ENCODE measurements at places on chromosomes 6 and 20.

GRCh38 chr6:158024566-158025297, 43.1 kb downstream of the SYNJ2 start:
- no peak for DNase-seq

- no peak for DNase-seq
These were observed 120.7 kb upstream of the CLDN20 start for GRCh38 chr6:155143029-155143577.

DNA sequence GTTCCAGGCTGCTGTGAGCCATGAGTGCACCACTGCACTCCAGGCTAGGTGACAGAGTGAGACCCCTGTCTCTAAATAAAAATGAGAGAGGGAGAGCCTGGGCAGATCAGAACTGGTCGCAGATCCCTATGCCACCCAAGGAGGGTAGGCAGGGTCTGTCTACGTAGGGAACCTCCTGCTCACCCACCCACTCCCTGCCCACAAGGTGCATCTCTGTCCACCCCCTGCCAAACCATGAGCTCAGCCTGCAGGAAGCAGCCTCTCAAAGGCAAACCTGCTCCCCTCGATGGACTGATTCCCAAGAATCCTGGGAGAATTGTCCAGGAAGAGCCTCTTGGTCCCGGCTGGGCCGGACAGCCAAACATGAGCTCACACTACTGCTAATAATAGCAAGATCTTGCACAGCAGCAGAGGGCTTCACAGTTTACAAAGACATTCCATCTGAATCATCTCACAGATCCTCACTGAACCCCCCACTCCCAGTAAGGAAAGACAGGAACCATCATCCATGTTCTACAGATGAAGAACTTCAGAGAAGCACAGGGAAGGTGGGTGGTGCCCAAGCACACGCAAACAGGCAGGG, 27.8 kb upstream of the TLDC2 start:
- peak; percentile 76 for DNase-seq

DNA sequence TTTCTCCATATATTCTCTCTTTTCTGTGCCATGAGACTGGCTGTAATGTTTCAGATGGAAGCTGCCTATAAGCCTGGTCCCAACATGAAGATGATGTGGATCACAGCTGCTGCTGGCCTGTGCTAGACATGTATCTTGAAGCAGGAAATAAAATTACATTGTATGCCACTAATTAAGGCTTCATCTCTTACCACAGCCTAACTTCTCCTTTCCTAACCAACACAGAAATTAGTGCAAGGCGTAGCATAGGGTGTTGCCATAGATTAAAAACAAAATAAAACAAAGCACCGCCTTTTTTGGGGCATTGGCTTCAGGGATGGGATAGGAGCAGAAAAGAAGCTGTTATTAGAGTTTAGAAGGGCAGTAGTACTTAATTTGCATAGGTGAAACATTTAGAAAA, 4.7 kb upstream of the SLC17A4 start:
- no peak for DNase-seq

DNA sequence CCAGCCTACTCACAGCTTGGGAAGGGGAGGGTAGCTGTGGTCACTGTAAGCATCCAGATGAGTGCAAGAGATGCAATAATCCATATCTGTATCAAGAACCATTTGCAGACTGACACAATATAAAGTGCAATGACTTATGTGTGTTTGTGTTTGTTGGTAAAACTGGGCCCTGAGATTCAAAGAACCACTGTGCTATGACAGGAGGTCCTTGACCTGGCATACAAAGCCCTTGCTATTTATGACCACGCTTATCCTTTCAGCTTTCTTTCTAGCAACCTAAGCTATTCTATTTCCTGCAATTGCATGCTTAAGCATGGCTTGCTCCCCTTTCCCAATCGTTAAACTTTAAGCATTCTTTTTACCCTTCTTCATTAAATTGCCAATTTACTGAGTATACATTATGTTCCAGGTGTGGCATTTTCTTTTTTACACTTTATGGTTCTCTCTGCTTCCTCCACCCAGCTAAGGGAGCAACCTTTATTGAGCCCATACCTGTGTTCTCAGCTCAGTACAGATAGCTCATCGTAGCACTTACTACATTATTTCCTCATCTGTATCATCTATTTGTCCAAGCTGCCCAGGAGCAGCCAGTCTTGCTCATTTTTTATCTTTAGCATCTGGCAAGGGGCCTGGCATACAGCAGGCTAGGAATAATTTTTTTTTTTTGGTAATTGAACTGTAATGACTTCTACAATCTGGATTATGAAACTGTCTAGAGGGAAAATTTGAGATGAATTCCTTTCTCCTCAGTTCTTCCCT, 3.5 kb downstream of the MCUR1 start:
- DNase-seq = no peak

GRCh38 chr6:106098383-106099234, 12.5 kb downstream of the PRDM1 start:
- DNase-seq = no peak

- DNase-seq = no peak
These were observed 100.0 kb upstream of the TAB2 start for GRCh38 chr6:149217466-149217888.

DNA sequence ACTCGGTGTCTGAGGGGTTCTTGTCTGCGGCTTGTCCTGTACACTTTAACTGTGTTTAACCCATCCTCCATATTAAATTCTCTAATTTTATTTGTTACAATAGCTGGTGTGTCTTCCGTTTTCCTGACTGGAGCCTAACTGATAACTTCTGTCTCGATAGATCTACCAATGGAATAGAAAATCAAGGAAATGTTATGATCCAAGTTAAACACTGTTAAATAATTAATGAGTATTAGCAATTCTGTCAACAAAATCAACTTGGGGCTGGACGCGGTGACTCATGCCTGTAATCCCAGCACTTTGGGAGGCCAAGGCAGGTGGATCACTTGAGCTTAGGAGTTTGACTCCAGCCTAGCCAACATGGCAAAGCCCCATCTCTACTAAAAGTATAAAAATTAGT, 81.7 kb downstream of the DNAH8 start:
- DNase-seq = no peak

DNA sequence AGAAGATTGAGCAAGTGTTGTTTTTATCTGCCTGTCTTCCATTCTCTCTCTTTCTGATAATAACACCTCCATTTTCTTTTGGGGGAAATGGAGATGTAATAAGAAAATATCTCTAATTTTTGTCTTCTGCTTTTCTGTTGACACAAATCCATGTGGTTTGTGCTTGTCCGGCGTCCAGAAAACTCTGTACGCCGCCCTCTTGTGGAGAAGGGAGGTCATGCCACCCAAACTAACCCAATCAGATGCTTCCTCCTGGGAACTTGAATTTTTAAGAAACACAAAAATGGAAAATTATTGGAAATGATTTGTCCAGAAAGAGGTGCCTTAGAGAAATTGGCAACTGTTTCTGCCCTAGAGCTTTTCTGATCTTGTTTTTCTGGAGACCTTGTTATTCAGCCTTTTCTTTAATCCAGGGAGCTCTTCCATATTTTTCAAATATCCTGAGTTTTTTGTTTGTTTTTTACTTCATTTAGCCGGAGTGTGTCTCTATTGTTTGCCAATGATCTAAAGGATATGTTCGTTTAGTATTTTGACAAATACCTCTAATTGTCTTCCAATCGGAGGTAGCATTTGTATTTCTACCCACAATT, 17.8 kb upstream of the FNDC1 start:
- DNase-seq = peak; percentile 26

DNA sequence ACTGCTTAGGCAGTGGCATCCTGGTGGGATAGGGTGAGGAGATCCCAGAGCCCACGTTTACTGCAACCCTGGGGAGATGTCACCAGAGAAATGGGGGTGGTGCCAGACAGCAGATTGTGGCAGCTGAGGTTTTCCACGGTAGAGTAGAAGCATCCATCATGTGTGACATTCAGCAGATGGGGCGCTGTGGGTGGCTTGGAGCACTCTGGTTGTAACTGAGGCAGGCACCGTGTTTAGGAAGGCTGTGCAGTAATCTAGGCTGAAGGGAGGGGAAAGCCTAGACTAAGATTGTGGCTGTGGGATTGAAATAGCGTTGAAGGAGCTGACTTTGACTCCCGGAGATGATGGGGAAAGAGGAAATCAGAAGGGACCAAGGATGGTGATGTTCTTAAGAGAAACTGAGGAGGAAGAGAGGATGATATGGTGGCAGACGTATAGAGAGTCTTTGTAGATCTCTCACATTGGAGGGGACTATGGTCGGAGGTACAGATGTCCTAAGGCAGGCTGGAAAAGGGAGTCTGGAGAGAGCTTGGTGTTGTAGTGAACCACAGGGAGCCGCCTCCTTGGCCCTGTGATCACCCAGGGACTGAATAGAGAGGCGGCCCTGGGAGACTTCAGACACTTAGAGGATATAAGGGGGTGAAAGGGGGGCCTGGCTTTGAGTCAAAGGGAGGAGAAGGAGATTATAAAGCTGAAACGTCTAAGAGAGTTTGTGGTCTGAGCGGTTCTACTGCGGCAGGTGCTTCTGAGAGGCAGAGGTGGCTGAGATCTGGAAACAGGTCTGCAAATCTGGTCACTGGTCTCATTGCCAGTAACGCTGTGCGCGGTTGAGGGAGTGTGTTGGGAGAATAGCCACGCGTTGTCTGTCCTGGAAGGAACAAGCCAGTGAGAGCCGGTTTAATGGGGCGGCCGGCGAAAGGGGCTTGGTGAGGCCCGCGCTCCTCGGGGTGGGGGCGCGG, 792 bp upstream of the MICA start:
- DNase-seq = no peak

- peak; percentile 12 for DNase-seq
These were observed 39.1 kb downstream of the EPB41L2 start for GRCh38 chr6:131023834-131024504.

GRCh38 chr20:57437672-57438330, 46.6 kb downstream of the RBM38 start:
- DNase-seq = no peak

- no peak for DNase-seq
These were observed 43.8 kb downstream of the CEP57L1 start for GRCh38 chr6:109139109-109139508.

GRCh38 chr6:79149884-79150283, 71.8 kb upstream of the PHIP start:
- no peak for DNase-seq

DNA sequence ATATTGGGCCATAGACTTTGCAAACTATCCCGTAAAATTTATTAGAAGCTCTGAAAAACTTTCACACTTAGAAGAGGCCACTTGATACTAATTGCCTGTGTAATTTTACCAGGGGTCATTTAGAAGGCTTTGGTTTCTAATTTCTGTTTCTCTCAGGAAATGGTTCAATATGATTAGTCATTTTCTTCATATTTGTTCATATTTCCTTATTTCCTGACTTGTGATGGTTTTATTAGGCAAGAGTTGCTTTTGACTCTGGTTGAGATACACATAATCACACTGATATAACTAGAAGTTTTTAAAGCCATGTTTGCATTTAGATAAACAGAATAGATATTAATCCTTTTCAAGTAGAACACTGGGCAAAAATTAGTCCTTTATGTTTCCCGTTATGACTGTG, 11.8 kb upstream of the HBS1L start:
- DNase-seq = no peak

DNA sequence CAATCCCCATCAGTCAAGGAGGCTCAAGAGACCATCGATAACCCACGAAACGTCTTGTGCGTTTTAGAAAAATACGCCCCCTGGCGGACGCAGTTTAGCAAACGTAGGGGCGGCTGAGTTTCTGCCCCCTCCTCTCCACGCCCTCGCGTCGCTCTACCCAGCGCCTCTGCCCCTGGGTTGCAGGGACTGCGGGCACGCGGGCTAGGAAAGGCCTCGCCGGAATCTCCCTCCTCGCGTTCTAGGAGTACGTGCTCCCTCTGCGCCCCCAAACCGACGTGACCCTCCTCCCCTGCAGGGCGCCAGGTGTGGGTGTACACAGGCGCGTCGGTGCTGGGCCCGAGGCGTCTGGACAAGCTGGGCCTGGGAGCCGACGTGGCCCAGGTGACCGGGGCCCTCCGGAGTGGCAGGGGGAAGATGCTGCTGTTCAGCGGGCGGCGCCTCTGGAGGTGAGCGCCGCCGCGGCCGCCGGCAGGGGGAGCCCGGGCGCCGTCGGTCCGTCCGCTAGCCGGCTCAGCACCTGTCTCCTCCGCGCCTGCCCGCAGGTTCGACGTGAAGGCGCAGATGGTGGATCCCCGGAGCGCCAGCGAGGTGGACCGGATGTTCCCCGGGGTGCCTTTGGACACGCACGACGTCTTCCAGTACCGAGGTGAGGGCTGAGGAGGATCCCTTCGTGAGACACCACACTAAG, 5.3 kb downstream of the MMP9 start:
- DNase-seq = peak; percentile 90

- no peak for DNase-seq
These were observed 181.2 kb downstream of the FOXA2 start for GRCh38 chr20:22403022-22403631.

DNA sequence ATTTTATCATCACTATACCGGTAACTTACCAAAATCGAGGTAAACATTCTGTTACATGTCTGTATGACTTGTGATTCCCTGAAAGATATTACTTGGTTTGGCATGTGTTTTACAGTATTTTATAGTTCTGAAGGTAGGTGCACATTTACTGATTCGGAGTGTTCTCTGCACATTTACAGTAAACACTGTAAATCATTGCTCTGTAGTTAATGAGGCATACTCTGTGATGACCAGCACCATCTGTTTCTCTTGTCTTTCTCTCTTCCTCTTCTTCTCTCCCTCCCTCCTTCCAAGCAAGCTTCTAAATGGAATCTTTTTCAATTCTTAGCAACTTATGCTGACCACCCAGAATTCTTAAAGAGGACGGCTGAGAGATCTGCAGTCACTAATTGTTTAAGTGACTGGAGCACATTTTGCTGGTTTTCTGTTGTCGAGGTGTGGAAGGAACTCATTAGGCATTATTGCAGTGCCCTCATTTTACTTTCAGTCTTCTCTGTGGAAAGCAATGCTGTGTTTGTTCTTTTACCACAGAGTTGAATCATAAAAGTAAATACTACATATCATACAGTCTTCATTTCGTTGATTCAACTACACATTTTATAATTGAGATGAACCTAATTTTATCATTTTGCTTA, 126.5 kb downstream of the UTRN start:
- no peak for DNase-seq

DNA sequence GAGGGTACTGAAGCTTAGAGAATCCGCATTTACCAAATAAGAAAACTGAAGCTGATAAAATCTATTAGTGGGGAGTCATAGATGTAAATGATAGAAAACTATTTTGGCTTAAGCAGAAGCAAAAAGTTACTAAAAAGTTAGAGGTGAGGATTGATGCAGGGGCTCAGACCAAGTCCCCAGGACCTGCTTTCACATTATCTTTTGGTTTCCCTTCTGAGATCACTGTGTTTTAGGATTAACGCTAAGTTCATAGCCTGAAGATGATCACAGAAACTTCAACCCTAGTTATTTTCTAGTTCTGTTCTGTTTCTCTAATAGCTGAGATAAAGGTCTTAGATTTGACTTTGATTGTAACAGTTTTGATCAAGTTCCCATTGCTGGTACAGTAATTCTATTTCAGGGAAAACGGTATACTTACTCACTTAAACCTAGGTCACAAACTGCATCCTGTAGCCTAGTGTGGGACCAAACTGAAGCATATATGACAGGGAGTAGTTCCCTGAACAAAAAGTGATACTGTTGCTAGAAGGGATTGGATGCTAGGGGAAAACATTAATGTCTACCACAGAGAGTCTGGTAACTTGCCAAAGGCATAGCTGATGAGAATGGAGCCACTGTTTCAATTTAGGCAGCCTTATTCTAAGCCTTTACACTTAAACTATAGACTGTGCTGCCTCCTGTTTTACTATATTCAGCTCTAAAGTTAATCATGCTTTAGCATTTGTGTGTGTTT, 13.1 kb downstream of the CYB5R4 start:
- no peak for DNase-seq

GRCh38 chr6:44679438-44680201, 292.1 kb downstream of the CDC5L start:
- DNase-seq = no peak

- no peak for DNase-seq
These were observed 68.9 kb downstream of the CYP39A1 start for GRCh38 chr6:46583721-46584120.

Data from HTR-8/SVneo (cell line).